Left kidney (tissue), 8 donors: ENCODE measurements at places on chromosomes 6 and 20.

GRCh38 chr6:108762394-108762793 is 85.8 kb upstream of the ARMC2 start:
- DNase-seq, result no peak

GRCh38 chr20:25005220-25005619 is 12.7 kb upstream of the APMAP start:
- no peak for DNase-seq

DNA sequence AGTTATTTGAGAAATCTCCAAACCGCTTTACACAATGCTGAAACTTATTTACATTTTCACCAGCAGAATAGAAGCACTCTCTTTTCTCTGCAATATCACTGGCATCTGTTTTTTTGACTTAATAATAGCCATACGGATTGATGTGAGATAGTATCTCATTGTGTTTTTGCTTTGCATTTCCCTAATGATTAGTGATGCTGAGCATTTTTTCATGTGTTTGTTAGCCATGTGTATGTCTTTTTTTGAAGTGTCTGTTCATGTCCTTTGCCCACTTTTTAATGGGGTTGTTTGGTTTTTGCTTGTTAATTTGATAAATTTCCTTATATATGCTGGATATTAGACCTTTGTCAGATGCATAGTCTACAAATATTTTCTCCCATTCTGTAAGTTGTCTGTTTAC is 73.6 kb downstream of the FBXO5 start:
- no peak for DNase-seq

GRCh38 chr6:7198833-7199800 is 91.4 kb downstream of the RREB1 start:
- no peak for DNase-seq

DNA sequence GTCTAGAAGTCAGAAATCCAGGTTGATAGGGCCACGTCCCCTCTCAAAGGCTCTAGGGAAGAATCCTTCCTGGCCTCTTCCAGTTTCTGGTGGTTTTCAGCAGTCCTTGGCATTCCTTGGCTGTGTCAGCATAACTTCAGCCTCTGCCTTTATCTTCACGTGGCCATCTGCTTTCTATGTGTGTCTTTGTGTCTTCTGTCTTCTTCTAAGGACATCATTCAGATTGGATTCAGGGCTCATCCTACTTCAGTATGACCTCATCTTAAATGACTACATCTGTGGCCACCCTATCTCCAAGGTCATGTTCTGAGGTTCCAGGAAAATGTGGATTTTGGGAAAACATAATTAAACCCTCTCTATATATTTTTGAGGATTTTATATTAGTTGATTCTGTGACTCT is 23.0 kb downstream of the C6orf89 start:
- no peak for DNase-seq

GRCh38 chr20:62878244-62879038 is 16.8 kb upstream of the TCFL5 start:
- no peak for DNase-seq

DNA sequence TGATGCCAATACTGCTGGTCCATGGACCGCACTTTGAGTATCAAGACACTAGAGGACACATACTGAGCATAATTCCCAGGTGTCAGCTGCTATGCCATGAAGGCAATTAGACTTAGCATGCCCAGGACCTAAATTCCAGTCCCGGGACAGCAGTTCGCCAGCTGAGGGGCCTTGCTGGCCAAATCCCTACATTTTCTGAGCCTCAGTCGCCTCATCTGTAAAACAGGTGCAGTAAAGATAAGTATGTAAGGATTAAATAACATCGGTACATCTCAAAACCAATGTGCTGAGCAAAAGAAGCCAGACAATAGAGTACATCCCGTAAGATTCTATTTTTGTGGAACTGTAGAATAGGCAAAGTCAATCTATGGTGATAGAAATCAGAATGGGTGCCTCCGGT is 1.0 kb downstream of the BFSP1 start:
- no peak for DNase-seq

DNA sequence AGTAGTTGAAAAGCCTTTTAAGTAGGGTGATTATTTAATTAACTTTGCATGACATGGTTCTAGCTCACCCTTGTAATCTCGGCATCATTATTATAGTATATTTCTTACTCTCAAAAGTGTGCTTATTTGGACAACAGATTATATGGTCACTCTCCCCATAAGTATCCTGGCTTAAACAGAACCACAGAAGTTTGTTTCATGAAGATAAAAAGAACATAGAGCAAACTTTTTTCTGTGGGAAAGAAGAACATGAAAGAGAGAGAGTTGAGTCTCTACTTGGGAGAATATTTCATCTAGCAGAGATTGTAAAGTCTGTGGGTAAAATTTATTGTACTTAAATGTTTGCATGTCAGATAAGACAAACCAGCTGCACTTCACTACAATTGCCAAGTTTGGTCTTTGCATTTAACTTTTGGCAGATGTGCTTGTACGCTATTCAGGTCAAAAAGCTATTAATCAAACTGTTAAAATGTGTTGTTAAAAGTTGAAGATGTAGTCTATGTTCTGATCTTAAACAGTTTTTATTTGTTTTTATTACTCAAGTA is 33.4 kb upstream of the PRIM2 start:
- peak; percentile 67 for DNase-seq

DNA sequence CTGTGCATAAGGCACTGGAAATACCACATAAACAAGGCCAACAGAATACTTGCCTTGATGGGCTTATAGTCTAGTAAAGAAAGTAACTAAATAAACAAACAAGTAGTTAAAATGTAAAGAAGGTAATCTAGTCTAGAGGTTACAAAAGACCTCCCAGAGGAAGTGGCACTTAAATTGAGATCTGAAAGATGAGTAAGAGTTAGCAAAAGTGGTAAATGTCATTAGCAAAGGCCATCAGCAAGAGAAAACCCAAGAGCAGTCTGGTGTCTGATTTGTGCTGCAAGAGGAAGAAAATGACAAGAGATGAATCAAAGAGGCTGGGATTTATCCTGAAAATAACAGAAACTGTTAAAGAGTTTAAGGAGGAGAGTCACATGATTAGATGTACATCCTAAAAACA is 96.6 kb upstream of the SMLR1 start:
- DNase-seq, result no peak

- no peak for DNase-seq
Measured at GRCh38 chr20:64082820-64083377, 1.3 kb downstream of the LKAAEAR1 start.

DNA sequence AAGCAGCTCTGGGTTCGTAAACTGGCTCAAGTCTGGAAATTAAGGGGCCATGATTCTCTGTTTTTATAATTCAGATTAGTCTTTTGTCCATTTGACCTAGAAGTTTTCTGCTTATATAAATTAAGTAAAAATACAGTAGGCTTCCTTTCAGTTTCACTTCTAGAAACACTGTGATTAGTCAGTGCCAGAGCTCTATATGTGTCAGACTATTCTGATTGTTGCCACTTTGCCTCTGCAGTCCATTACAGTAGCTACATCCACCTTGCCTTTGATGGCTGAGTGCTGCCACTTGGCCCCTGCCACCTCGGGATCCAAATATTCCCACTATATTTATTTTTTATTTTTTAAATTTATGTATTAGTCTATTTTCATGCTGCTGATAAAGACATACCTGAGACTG is 7.9 kb downstream of the ZC2HC1B start:
- DNase-seq, result no peak

DNA sequence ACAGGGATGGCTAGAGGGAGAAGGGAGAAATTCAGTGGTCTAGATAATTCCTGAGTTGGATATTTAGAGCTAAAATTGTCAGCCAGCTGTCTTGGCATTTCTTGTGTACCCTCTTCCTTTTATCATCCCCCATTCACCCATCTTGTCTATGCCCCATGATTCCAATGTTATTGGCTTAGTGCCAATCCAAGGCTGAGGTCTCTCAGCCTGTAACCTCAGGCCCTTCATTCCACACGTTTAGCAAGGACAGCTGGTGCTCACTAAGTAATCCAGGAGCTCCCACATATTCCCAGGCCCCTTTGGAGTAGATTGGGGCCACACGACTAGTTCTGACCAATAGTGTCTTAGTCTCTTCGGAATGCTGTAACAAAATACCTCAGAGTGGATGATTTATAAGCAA is 112.4 kb upstream of the ATXN1 start:
- no peak for DNase-seq

DNA sequence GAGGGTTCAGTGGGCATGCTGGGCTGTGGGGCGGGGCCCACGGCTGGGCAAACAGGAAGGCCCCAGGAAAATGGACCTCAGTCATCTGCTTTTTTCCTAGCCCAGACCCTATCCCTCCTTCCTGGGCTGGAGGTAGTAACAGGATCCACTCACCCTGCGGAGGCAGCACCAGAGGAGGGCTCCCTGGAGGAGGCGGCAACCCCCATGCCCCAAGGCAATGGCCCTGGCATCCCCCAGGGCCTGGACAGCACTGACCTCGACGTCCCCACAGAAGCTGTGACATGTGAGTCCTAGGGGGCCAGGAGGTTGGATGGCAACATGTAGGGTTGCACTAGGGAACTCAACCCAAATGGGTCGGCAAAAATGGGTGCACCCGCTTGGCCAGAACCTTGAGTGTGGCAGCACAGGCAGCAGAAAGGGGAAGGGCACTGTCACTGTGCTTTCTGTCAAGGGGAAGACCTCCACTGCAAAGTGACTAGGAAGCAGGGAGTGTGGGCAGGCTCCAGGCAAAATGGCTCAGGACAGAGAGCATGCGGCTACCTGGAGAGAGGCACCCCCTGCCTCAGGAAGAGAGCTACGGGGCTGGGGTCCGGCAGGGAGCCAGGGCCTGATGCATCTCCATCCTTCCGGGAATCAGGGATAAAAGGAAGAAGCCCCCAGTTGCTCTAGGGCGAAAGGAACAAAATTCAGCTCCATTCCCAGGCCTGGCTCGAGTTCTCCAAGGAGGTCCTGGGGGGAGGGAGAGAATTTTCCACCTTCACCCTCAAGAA is 7.9 kb downstream of the MDFI start:
- DNase-seq, result no peak
